Bronchial smooth muscle cell (primary cell): ENCODE measurements at places on chromosomes 11 and 22. TPM values are rescaled to one million over a fixed set of nuclear protein-coding genes. Genes with fewer than 3 reads are reported as not detected.

NOX4 gene
- 0.26 and 0.47 TPM in 2 replicates for total RNA-seq

DEUP1 gene
- not detected in 2 replicates for total RNA-seq

BARX2 gene
- total RNA-seq, result not detected in 2 replicates

SEC14L6 gene
- total RNA-seq, result 0.16 and 0.60 TPM in 2 replicates

CHADL gene
- total RNA-seq, result 1.5 and 2.0 TPM in 2 replicates

FXYD6 gene
- 0.32 and 2.1 TPM in 2 replicates for total RNA-seq

IGLL5 gene
- not detected in 2 replicates for total RNA-seq

SLC16A8 gene
- 0.32 and 0.60 TPM in 2 replicates for total RNA-seq
